ENCODE measurements at places on chromosomes 2 and 18.

DNA sequence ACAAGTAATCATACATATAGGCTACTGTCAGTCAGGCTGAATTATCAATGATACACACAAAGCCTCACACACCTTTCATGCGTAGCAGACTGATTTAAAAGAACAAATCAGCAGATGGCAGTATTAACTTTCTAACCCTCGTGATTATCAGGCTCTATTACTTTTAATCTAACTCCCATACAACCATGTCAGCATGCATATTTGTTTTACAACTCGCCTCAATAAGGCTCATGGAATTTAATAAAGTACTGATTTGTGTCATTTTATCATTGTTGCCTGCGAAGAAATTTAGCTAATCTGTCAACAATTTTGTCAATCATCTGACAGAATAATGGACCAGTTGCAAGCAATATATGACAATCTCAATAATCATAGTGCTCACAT is 82.8 kb downstream of the SLC25A12 start:
- no peak for DNase-seq

DNA sequence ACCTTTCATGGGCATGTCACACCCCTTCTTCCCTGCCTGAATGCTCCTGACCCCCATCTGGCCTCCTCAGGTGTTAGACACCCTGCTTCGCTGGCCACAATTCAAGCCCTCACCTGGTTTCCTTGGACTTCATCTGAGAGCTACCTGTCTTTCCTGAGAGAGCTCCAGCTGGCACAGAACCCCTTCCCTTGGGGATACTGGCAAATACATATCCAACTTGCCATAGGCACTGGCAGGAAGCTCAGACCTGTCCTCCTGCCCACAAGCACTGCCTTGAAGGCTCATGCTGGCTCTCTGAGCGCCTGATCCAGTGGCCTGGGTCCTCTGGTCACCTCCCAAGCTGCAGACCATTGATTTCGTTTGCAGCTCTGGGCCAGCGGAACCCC is 74.1 kb upstream of the MAP4K3 start:
- no peak for DNase-seq

- no peak for DNase-seq
Observed at GRCh38 chr18:35458677-35459441, 38.9 kb downstream of the INO80C start.

GRCh38 chr2:129748653-129749052 is 230.8 kb upstream of the RAB6C start:
- no peak for DNase-seq

GRCh38 chr2:163667064-163667887 is 68.5 kb downstream of the FIGN start:
- DNase-seq: no peak

DNA sequence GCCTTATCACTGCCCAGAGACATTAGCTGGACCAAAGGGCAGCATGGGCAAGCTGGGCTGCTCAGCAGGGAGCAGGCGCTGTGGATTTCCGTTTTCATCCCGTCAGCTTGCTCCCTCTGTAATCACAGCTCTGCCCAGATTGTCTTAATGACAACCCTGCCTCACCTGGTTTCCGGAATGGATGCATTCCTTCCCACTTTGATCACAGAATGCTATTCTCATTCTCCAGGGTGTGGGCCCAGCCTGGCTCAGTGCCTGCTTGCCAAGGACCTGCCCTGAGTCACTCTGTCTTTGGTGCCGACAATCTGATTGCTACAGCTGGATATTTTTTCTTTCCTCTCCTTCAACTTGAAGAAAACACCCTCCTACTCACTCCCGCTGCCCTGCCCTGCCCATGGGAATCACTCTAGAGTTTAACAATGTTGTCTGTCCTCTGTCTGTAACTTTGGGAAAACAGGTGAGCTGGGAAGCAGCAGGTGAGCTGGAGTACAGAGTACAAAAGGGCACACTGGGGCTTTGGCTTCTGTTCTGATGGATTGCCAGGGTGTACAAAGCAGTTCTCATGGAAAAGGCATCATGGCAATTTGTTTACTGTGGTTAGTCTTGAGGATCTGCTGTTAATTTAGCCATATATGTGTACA is 27.2 kb upstream of the FAM136A start:
- DNase-seq: no peak

GRCh38 chr2:126220331-126220730 is 435.6 kb upstream of the GYPC start:
- DNase-seq: no peak

- no peak for DNase-seq
Observed at GRCh38 chr2:82998781-82999180, 1460.3 kb downstream of the SUCLG1 start.

- no peak for DNase-seq
Observed at GRCh38 chr18:60649107-60649506, 276.5 kb upstream of the MC4R start.

DNA sequence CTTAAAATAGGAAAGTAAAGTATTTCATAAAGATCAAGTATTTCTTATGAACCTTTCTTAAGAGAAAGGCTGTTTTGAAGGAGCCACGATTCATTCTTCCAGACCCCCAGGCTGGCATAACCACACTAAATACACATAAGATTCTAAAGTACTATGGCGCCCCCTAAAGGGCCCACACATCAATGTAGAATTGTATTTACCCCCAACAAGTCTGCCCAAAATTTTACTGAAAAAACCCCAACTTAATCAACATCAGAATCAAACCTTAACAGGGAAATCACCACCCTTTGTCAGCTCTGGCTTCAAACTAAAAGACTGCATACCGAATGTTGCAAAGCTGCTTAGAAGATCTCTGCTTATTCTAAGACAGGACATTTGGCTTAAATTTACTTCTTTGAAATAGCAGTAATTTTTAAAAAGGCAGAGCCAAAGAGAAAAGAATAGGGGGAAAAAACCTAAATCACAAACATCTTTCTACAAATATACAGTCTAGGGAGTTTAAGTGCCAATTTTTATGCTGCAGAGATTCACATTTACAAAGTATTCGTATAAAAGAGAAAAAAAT is 20.4 kb upstream of the BCL2 start:
- no peak for DNase-seq

DNA sequence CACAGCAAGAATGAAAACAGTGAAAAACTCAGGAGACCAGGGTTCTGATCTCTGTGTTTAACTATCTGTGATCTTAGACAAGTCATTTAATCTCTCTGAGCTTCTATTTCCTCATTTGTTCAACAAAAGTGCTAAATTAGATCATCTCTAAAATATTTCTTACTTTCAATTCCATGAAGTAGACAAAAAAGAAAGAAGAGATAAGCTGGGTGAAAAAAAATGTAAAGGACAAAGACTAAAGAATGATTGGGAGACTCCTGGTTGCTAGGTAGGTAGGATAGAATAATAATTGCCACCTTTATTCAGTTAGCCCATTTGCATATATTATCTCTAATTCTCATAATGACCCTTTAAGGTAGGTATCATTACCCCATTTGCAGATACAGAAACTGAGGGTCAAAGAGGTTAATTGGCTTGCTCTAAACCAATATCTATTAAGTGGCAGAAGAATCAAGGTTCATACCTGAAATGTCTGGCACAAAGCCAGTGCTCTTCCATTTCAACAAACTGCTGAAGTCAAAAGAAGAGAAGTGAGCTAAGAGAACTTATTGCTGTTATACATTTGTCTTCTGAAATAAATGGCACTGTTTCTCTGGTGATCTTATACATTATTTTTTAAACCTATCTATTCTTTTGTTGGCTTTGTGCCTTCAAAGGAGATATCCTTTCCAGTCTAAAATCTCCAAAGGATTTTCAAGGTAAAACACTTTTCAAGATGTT is 141.7 kb downstream of the OTX1 start:
- DNase-seq: no peak

- no peak for DNase-seq
Observed at GRCh38 chr2:235555371-235555770, 61.5 kb downstream of the AGAP1 start.

DNA sequence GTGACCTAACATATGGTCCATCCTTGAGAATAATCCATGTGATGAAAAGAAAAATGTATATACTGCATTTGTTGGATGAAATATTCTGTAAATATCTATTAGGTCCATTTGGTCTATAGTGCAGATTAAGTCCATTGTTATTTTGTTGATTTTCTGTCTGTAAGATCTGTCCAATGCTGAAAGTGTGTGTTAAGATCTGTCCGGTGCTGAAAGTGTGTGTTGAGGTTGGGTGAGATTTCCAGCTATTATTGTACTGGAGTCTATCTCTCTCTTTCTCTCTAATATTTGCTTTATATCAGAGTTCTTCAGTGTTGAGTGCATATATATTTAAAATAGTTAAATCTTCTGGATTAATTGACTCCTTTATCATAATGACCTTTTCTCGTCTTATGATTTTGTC is 828.8 kb upstream of the CRIM1 start:
- DNase-seq: no peak

DNA sequence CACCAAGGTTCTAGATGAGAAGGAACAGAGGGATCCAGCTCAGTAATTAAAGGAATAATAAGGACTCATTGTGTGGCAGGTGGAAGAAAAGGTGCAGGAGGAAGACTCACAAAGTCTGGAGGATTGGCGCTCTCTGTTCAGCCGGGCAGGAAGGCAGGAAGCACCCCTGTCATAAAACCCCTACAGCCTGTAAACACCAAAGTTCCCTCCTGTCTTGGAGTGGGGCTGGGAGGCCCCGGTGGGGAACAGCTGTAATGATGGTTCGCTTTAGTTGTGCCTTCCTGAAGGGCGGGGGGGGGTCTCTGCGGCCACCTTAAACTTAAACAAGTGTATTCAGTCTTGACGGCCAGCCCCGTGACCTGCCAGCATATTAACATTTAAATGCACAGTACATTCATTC is 84.3 kb downstream of the GBX2 start:
- no peak for DNase-seq

GRCh38 chr2:219459460-219460311 is 25.0 kb downstream of the SPEG start:
- DNase-seq: no peak

All from stimulated activated CD4-positive, alpha-beta T cell treated with anti-CD3 and anti-CD28 coated beads, Interleukin-1b, Interleukin-23, amount 100 ng/mL, for 24 hours (primary cell).